IMR-90 (cell line): ENCODE measurements at places on chromosomes 7 and 10. TPM values are rescaled to one million over a fixed set of nuclear protein-coding genes. Genes with fewer than 3 reads are reported as not detected.

DNA sequence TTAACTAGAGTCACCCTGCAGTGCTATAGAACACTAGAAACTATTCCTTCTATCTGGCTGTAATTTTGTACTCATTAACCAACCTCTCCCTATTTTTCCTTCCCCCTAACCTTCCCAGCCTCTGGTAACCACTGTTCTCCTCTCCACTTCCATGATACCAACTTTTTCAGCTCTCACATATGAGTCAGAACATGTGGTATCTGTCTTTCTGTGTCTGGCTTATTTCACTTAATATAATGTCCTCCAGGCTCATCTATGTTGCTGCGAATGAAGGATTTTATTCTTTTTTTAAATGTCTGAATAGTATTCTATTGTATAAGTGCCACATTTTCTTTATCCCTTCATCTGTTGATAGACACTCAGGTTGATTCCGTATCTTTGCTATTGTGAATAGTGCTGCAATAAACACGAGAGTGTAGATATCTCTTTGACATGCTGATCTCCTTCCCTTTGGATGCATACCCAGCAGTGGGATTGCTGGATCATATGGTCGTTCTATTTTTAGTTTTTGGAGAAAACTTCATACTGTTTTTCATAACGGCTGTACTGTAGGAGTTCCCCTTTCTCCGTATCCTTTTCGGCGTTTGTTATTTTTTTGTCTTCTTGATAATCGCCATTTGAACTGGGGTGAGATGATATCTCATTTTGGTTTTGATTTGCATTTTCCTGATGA, 101.4 kb downstream of the FAM107B start:
- peak; percentile 23 for DNase-seq

GRCh38 chr7:27166531-27167505, 1.5 kb upstream of the HOXA9 start:
- no peak for DNase-seq

- DNase-seq: peak; percentile 38
Observed at GRCh38 chr7:76428868-76429805, 4.4 kb downstream of the ZP3 start.

- DNase-seq: peak; percentile 96
Observed at GRCh38 chr10:122112625-122113160, 123.7 kb downstream of the TACC2 start.

- DNase-seq: peak; percentile 39
Observed at GRCh38 chr7:1193593-1194424, 33.8 kb upstream of the ZFAND2A start.

DNA sequence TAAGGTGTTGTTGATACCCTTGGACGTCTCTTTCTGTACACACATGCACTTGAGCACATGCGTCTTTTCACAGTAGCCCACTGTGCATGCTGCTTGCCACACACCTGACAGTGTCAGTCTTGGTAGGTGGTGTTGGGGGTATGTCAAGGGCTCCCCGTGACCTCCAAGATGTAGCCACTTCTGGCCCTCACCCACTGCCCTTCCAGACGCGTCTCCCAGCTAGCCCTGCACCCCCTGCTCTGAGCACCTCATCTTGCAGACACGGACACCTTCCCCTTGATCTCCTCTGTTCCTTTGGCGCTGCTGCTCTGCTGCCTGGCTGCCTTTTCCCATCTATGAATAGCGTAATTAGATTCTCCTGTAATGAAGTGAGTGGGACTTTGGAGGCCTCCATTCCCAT, 75.2 kb upstream of the TNS3 start:
- no peak for DNase-seq

DNA sequence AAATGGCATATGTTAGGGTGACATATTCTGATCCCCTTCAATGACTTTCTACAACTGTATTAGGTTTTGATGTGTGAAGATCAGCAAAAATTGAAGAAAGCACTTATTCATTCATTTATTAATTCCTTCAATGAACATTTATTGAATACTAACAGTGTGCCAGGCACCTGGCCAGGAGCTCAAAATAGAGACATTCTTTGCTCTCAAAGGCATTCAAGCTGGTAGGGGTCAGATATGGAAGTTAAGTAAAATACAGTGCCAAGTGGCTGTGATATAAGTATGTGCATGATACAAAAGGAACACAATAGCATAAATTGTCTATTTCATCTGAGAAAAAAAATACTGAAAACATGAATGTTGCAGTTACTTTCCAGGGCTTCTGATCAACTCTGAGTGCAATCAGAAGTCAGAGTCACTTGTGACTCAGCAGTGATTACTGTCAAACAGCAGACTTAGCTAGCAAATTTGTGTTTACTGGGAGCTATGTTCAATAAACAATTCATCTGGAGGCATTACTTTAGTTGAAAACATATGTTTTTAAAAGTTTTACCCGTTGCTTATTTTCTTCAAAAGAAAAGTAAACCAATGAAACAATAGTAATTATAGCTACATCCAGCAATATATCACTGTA, 60.4 kb upstream of the CACNB2 start:
- DNase-seq: peak; percentile 55

DNA sequence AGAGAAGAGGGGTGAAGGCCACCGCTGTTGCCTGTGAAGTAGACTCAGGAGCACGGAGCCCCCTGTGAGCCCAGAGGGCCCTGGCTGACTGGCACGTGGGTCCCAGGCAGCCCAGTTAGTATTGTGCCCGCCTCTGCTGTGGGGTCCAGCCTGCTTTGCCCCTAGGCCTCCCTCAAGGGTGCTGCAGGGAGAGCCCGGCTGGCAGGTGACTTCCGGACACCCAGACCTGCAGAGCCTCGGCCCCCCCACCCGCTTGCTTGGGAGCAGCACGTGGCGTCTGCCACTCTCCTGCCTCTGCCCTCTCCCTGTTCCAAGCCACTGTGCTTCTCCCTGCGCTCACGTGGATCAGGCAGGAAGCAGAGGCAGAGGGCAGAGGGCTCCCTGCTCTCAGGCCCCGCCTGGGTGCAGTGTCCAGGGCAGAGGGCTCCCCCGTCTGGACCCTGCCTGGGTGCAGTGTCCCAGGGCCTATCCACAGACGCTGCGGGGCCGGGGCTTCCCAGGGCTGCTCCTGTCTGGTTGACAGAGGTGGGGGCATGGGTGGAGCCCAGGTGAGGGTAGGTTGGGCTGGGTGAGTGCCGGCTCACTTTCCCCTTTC, 88.4 kb downstream of the DNAJB6 start:
- DNase-seq: no peak

DNA sequence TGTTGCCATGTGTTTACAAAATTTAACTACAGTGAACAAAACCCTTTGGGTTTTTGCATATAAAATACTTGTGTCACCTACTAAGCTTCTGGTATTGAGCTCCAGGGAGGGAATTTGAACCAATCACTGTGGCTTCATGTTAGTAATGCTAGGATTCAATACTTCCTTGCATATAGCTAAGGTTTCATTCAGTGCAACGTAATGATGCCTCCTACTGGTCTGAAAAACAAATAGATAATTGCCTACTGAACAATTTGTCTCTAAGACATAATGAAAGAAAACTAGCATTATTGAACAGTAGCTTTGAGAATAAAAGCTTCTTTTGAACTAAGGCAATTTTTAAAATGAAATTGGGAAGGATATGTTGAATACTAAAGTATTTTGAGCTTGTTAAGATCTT, 244.4 kb downstream of the ZWINT start:
- DNase-seq: no peak

GRCh38 chr10:95873651-95874050, 34.1 kb upstream of the CC2D2B start:
- DNase-seq: no peak

DNA sequence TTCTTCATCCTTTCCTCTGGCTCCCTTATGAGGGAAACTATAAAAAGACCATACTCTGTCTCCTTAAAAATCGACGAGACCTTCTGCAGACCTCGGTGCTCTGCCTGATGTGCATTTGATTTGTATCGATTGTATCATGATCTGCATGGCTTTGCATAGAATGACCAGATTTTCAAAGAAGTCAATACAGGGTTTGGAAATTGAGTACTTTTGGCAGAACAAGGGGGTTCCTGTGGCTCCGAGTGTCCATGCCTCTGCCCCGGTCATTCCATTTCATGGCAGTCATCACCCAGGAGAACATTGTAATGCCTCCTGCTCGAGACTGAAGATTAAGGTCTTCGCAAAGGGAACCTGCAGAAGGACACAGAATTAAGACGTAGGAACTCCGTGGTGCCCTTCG, 685 bp downstream of the CASP2 start:
- DNase-seq: peak; percentile 18

GRCh38 chr7:25864511-25864910, 287.5 kb upstream of the NFE2L3 start:
- no peak for DNase-seq

DNA sequence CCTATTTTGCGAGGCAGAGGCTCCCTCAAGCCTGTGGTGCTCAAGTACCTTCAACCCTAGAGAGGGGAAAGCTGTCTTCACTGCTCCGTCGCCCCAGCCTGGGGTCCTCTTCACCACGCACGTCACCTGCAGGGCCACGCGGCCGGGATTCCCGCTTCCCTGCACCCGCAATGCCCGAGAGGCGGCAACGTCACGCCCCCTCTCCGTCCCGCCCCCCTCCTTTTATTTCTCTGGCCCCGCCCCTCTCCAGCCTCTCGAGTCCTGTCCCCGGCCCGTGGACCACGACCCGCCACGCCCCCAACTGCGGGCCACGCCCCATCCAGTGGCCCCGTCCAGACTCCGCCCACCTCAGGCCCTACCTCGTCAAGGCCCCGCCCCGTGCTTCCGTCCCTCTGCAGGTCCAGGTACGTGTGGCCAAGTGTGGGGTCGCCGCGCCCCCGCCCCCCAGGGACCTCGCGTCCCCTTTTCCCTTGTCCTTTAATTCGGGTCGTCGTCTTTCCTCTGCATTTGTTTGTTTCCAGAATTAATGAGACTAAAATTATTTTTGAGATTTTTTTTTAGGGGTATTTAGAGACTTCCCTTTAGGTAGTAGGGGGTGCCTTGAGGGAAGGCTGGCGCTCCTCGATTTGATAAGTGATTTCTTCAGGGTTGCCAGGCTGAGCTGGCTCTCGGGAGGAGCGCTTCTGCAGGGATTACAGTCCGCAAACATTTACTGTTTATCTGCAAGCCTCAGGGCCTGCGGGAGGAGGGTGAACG, 69.8 kb upstream of the BAIAP2L1 start:
- DNase-seq: no peak

GRCh38 chr7:33922820-33923219, 17.5 kb downstream of the BMPER start:
- DNase-seq: no peak

DNA sequence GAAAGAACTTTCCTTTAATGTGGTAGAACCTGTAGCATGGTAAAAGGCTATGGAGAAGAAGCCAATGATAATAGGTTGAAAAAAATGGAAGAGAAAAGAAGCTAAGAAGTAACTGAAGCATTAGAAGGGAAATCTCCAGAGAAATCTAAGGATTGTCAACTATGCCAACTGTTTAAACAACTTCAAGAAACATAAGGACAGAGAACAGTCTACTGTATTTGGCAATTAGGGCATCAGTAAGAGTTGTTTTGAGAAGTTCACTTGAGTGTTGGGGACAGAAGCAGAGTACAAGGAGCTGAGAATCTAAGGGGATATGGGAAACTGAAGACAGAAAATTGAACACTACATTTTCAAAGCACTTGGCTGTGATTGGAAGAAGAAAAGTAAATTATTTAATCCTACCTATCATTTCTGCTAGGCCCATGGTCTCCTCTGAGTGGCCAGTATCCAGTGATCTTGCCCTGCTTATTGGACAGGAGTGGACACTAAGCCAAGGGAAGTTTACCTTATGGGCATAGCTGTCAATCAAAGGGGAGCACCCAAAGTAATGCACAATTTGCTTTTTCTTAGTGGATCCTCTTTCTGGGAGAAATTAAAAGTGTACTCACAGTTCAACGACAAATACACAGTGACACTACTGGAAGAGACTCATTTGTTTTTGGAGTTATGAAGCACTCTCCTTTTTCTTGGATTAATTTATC, 56.4 kb upstream of the CCDC71L start:
- DNase-seq: peak; percentile 36

- DNase-seq: peak; percentile 1
Observed at GRCh38 chr7:97006055-97006815, 882 bp downstream of the DLX6 start.

- DNase-seq: no peak
Observed at GRCh38 chr7:47748041-47748440, 166.1 kb upstream of the TNS3 start.

DNA sequence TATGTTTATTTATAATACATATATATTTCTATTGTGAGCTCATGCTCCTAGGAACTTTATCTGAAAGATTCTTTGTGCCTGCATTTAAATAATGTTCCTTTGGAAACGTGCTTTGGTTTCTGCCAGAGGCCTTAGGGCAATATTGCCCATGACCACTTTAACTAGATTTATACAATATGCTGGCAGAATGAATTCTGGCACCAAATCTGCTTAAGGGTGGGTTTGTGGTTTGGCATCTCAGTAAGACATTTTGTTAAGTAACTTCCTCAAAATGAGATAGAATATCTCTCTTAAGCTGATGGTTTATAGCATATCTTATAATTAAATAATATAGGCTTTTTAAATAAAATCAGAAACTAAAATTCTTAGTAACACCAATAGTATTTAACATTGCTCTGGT, 252.9 kb downstream of the RNLS start:
- no peak for DNase-seq

- peak; percentile 61 for DNase-seq
Observed at GRCh38 chr10:103276896-103277712, at the start of gene INA. INA (plus strand) TSS chr10:103277138; CDS start chr10:103277212, 74 bp downstream.

DNA sequence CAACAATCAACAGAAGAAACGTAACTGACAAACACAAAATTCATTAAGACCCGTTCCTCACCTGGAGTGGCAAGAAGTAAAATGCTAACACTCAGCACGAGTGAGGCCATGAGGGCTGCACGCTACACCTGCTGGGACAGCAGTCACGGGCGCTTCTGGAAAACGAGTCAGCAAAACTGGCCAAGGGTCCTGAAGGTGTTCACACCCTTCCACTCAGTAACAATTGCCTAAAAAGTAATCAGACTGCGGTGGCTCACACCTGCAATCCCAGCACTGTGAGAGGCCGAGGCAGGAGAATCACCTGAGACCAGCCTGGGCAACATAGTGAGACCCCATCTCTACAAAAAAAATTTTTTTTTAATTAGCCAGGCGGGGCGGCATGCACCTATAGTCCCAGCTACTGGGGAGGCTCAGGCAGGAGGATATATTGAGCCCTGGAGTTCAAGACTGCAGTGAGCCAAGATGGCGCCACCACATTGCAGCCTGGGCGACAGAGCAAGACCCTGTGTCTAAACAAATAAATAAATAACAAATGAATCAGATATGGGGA, 199.1 kb downstream of the MAD1L1 start:
- no peak for DNase-seq

Gene EN2
- not detected in 2 replicates for total RNA-seq

Gene INSYN2A
- under 0.01 and 0.18 TPM in 2 replicates for total RNA-seq

Gene GNAI1
- total RNA-seq: 26.5 and 44.2 TPM in 2 replicates

Gene TSC22D4
- total RNA-seq: 9.3 and 10.0 TPM in 2 replicates

Gene ETV1
- 17.2 and 21.1 TPM in 2 replicates for total RNA-seq

Gene DTX2
- total RNA-seq: 1.8 and 3.1 TPM in 2 replicates

Gene CFAP58
- total RNA-seq: 0.36 and 0.83 TPM in 2 replicates
